ENCODE measurements at places on chromosomes 12 and 14.

DNA sequence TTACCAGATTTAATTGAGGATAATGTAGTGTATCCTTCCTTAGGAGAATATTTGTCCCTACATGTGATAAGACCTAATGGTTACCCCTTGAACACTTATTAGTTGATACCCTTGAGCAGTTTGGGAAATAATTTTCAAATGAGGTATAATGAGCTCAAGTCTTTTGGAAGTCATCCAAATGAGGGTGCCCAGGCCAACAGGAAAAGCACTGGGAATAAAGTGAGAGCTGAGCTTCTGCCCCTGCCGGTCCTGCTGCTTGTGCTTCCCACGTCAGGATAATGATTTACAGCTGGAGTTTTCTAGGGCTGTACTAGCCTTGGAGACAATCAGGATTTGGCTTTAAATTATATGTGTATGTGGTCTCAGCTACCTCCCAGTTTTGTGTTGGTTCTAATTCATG, 178.8 kb upstream of the FRMD6 start:
- DNase-seq = no peak

- no peak for DNase-seq
Observed at GRCh38 chr14:101132051-101132571, 228.6 kb upstream of the RTL1 start.

DNA sequence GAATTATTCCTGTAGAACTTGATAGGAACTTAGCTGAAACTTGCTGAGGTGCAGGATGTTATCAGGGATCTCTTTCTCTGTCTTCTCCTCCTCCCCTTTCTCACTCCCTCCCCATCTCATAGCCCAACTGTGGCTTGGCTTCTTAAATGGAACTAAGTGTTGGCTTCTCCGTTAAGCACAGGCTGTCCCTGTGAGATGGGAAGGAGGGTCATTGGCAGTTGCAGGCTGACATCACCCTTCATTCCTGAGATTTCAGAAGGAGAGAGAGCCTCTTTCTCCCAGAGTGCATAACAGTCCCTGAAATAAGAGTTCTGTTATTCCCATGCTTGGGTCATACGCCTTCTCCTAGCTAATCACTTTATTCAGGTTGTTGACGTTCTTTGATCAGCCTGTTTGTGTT, 162.0 kb downstream of the UNC79 start:
- no peak for DNase-seq

DNA sequence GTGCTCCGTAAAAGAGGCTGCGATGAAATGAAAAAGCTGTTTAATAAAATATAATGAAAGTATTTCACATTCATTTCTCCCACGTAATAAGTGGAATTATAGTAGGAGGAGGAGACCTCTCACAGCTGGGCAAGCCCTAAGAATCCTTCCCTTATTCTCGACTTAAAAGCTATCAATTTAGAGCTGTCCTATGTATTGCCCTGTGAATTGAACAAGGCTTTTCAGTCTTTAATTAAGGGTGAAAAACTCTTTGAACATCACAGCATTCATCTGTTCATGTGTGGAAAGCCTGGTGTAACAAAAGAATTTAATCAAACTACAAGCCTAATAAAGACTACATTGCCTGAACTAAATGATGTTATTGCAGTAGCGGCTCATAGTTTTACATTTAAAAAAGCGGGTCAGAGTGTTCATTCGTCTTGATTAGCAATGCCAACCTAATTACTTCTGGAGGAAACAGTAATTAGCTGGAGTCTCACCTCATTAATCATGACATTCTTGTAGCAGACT, 142.0 kb downstream of the ETNK1 start:
- no peak for DNase-seq

DNA sequence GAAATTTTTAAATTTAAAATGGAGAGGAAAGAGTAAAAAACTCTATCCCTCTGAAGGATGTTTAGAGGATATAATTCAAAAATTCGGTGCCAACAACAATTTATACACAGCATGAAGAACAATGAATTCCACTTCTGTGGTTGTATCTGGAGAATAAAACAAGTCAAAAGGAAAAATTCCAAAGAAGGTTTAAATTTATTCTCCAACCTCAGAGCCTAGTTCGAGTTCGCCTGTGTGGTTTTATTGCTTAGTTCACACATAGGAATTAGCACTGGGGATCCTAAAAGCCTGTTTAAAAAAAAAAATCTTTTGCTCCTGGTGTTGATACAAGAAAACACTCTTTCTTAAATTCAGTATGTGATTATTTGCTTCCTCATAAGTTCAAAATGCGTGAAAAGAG, 79.2 kb downstream of the LLPH start:
- no peak for DNase-seq

DNA sequence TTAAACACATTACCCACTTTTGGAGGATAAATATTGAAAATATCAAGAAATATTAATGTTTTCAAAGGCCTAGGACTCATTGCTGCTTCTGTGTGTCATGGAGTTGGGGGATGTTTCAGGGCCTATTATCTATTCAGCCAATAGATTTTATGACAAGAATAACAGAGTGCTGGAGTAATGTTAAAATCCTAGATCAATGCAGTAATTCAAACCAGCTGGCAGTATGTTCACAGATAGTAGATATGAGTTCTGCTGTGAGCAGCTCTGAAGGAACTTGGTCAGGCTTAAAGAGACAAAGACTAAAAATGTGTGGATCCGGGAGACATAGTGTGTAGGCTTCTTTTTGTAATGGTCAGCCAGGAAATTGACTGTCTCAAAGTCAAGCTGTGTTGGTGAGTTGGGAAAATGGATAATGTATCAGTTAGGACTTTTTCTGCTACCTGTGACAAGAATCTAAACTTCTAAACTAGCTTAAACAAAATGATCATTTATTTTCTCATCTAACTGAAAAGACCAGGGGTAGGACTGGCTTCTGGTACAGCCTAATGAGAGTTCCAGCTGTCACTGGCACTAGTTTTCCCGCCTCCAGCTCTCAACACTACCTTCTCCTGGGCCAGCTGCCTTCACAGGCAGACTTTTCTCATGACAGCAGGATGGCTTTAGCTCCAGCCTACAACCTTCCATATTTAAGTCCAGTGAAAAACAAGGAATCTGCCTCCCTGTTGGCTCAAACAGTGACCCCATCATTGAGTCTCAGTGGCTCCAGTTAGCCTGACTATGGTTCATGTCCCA, 16.3 kb upstream of the POLR3B start:
- DNase-seq = no peak

- no peak for DNase-seq
Observed at GRCh38 chr14:95316821-95317220, 2.9 kb downstream of the CLMN start.

DNA sequence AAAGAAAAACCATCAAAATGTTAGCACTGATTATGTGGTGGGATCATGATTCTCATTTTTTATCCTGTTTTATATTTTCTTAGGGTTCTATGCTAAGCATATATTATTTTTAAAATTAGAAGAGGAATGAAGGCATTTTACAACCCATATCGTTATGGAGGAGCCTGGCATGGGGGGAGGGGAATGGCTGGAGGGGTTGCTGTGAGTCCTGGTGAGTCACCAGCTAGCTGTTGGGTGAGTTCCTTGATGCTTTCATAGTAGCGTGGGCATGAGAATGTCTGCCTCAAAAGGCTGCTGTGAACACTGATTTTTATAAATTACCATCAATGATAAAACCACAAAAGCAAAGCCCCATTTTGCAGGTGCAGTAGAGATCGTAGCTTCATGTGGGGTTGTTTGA, 46.9 kb downstream of the C14orf132 start:
- peak; percentile 77 for DNase-seq

GRCh38 chr14:69531135-69531534, 43.5 kb downstream of the CCDC177 start:
- DNase-seq = no peak

DNA sequence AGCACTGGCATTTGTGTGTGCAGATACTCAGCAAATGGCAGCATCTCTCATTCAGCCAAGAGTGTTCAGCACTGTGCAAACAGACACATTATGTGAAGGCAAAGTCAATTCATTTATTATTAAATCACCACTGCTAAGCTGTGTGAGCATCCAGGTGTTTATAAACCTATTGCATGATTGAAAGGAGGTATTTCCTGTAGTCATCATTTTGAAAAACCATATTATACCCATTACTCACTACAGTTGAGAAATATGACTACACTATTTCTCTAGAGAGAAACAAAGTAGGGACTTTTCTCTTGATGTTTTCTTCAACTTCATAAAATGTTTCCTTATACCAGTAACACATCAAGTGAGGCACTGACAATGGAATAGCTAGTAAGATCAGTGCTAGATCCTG, 13.7 kb downstream of the SPX start:
- DNase-seq = no peak

- DNase-seq = no peak
Observed at GRCh38 chr12:85784096-85784720, 52.0 kb downstream of the RASSF9 start.

- no peak for DNase-seq
Observed at GRCh38 chr14:31854508-31855075, 222.5 kb upstream of the ARHGAP5 start.

GRCh38 chr14:87076146-87076545, 916.8 kb downstream of the GALC start:
- DNase-seq = no peak

GRCh38 chr12:108214486-108214885, 85.4 kb downstream of the WSCD2 start:
- DNase-seq = peak; percentile 16

DNA sequence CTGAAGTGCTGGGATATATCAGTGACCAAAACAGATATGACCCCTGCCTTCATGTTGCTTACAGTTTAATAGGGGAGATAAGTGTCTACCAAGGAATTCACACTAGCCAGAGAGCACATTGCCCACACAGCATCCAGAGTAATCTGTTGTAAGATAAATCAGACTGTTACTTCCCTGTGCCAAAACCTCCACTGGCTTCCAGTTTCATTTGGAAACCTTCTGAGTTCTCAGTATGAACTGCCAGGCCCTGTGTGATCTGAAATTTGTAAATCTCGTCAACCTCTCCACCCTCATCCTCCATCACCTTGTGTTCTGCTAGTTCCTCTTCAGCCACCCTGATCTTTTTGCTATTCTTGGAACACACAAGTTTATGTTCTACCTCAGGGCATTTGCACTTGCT, 154.7 kb downstream of the ETV6 start:
- DNase-seq = no peak

- DNase-seq = no peak
Observed at GRCh38 chr12:122979908-122980182, 636 bp upstream of the ARL6IP4 start.

- peak; percentile 93 for DNase-seq
Observed at GRCh38 chr14:31880935-31881334, 196.2 kb upstream of the ARHGAP5 start.

- DNase-seq = no peak
Observed at GRCh38 chr14:92384461-92385133, 61.6 kb downstream of the SLC24A4 start.

DNA sequence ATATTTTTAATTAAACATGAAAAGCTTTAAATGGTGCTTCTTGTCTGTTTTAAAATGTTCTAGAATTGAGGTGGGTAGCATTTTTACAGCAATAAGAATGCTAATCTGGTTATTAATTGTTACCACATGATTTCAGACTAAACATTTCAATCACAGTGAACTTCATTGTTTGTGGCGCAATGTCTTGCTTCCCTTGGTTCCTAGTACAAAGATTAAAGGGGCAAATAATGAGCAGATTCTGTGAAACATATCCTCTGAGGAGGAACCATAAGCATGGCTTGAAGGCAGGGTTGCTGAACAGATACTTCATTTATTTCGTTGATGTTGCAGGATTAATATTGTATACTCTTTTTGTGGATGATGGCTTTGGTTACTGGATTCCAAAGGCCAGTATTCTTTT, 162.1 kb downstream of the FUT8 start:
- no peak for DNase-seq

- no peak for DNase-seq
Observed at GRCh38 chr14:94998685-94999084, 158.6 kb downstream of the DICER1 start.

DNA sequence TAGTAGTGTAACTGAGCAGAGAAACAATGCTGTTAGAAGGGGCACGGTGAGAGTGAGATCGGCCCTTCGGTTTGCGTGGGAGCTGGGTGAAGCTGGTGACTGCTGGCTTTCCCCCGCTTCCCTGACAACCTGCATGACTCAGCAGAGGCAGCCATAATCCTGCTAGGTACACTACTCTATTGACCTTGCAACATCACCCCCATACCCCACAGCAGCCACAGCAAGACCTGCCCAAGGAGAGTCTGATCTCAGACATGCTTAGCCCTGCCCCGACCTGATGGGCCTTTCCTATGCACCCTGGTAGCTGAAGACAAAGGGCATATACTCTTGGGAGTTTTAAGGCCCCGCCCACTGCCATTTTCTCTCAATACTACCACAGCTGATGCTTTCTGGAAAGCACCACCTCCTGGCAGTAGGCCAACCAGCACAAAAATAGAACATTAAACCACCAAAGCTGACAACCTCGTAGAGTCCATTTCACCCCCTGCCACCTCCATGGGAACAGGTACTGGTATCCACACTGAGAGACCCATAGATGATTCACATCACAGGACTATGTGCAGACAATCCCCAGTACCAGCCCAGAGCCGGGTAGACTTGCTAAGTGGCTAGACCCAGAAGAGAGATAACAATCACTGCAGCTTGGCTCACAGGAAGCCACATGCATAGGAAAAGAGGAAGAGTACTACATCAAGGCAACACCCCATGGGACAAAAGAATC, 75.9 kb upstream of the RGS6 start:
- DNase-seq = no peak

GRCh38 chr14:96265383-96266095, 9.5 kb downstream of the BDKRB1 start:
- no peak for DNase-seq

DNA sequence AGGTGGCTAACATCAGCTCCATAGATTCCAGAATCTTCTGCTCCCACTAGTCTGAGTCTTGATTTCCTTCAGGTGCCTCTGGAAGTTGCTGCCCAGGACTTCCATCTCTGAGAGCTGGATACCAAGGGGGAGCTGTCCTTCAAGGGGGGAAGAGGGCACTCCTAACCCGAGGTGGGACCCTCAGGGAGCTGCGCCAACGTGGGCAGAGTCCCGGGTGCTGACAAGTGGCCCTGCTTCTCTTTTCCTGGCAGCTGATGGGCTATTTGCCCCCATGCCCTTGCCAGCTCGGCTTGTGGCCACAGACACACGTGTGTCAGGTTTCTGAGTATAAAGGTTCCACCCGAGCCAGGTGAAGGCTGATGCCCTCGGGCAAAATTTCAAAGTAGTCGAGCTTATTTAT, 272.5 kb downstream of the TTC8 start:
- no peak for DNase-seq

GRCh38 chr14:23435543-23436326, at the start of gene MYH7:
MYH7 (minus strand) TSS chr14:23435660; CDS start chr14:23433732, 1,928 bp downstream.
- DNase-seq = no peak

DNA sequence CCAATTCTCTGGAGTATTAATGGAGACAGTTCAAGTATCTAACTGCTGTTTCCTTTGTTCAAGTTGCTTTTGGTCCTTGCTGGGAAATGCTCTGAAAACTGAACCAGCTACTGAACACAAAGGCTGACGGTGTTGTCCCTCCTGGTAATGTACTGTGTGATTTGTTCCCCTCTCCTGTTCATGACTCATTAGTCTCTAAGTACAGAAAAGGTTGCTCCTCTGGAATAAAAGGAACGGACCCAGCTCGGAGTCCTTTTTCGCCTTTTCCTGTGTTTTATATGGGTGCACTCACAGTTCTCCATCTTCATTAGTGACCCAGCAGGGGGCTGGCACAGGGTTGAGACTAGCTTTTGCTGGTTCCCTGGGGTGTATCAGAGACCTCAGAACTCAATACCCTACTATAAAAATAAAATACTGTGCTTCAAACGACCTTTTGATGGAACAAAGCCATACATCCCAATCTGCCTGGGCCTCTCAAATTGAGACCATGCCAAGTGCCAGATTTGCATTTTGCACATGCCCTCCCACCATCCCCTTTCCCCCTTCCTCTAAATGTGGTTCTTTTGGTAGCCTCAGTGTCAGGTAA, 269.7 kb downstream of the RAD51B start:
- DNase-seq = peak; percentile 43

GRCh38 chr12:76706761-76707160, 57.2 kb upstream of the ZDHHC17 start:
- DNase-seq = no peak
